NCI-H2227 treated with DMSO at 0.1 percent for 48 hours (cell line): ENCODE measurements at places on chromosomes 1 and 21.
A peak's percentile ranks its signal among the peaks of the same experiment; 100 is the strongest.

GRCh38 chr1:204199579-204199978 lies 3.3 kb upstream of the KISS1 start:
- no peak for DNase-seq

GRCh38 chr1:160844447-160845232 lies 18.0 kb downstream of the CD244 start:
- no peak for DNase-seq

GRCh38 chr1:185157599-185158412 lies 839 bp downstream of the SWT1 start:
- peak; percentile 66 for DNase-seq

DNA sequence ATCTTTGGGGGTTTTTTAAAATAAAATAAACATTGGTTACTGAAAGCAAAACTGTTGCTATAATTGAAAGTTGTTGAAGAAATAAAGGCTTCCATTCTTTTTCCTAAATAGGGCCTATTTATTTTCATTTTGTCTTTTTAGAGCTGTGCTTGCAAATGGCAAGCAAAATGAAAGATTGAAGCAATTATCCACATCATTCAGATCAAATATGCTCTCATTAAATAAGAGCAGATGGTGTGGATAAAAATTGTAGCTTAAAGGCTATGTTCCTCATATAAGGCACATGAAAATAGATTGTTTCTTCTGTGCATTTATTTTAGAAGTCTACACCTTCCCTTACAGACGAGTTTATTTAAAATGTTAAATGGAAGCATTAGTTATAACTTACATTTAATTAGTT lies 1317.7 kb downstream of the MRPL39 start:
- DNase-seq = no peak

GRCh38 chr1:180444522-180444921 lies 57.9 kb downstream of the ACBD6 start:
- DNase-seq = no peak

DNA sequence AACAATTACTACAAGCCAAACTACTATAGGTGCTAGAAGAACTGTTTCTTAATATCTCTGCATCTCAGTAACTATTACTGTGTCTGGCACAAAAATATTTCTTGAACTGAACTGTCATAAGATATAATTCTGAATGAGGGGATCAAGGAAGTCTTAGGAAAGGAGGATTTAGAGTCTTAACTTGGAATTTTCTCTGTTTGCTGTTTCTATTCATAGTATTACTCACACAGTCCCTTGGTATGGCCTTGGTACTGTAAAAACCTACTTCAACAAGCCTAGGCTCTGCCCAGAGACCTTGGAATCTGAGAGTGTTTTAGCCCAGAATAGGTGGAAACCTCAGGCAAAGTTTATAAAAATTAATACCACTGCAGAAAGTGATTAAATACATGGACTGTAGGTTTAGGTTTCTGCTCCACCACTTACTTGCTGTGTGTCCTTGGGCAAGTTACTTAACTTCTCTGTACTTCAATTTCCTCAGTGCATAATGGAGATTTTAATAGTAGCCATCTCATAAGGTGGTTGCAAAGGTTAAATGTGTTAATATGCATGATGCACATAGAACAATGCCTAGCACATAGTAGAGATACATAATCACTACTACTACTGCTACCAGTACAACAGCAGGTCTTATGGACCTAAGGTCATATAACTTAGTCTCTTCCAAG lies 87.4 kb upstream of the NFIA start:
- DNase-seq = no peak
